ENCODE measurements at places on chromosomes 16 and 17.

GRCh38 chr16:73506568-73507056, 458.7 kb upstream of the ZFHX3 start:
- DNase-seq, result no peak

DNA sequence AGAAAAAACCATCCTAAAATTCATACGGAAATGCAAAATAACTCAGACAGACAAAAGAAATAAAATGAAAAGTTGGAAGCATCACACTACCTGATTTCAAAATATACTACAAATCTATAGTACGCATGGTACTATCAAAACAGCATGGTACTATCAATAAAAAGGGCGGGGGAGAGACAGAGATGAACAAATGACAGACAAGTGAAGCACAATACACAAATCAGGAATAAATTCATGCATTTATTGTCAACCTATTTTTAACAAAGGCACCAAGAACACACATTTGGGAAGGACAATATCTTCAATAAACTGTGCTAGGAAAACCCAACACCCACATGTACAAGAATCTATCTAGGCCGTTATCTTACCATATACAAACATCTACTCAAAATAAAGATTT, 207.4 kb upstream of the WSB1 start:
- DNase-seq, result no peak

DNA sequence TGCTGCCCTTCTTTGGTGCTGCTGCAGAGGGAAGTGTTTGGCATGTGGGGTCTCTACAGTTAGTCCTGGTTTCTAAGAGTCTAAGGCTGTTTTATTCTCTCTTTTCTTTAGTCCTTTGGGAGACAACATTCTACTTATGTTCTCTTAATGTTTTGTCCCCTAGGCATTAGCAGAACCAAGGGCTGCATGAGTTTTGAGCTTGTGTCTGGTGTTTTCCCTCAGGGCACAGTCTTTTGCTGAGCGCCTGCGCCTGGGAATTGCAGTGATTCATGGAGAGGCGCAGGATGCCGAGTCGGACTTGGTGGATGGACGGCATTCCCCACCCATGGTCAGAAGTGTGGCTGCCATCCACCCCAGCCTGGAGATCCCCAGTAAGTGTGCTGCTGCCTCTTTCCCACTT, 41.1 kb upstream of the SLC5A10 start:
- no peak for DNase-seq

GRCh38 chr16:68643847-68644246, 1.3 kb upstream of the CDH3 start:
- DNase-seq, result no peak

DNA sequence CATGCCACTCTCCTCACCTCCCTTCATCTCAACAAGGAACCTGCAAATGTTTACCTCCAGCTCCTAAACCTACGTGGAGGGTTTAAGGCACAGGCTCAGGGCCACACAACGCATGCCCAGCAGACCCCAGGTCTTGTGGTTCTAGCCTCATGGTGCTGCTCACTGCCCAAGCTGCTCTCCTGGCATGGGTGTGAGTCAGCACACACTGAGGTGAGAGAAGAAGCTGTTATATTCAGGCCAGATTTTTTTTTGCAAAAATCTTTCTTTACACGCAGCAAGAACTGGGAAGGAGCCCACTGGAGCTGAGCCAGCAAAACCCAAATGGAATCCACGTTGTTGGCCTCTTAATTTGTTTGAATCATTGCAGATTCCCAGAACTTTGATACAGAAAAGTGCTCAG, 5.5 kb upstream of the C16orf96 start:
- no peak for DNase-seq

GRCh38 chr17:4766201-4766600, 5.5 kb upstream of the TM4SF5 start:
- no peak for DNase-seq

DNA sequence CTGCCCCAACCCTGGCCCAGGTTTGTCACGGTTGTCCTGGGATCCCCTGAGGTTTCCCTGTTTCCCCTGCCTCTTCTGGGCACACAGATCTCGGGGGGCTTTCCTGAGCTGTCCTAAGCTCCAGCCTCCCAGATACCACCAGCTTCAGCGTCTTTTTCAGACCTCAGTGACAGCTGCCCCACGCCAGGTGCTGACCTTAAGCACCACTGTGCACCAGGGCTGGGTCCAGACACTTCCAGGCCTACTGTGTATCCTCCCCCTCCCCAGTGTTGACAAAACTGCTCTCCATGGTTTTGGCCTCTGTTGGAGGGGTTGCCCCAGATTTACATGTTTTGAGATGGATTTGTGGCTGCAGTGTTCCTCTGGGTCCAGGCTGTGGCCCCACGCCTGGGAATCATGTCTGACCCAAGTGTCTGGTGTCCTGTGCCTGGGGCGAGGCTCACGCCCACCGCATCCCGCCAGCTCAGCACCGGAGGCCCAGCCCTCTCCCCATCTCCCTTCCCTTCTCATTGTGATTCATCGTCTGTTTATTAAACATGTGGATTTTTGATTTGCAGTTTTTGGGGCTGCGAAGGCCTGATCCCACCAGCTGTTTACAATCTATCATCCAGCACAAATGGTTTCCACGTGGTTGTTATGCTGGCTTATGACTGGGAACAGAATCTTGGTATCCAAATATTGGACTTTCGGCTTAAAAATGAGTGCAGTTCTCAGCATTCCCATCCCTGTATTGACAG, 82.1 kb downstream of the METRNL start:
- no peak for DNase-seq

GRCh38 chr17:62625184-62625869, 2.1 kb upstream of the MRC2 start:
- no peak for DNase-seq

- no peak for DNase-seq
Measured at GRCh38 chr17:48595278-48595999, 1.9 kb upstream of the HOXB5 start.

- no peak for DNase-seq
Measured at GRCh38 chr17:6545291-6545690, 11.1 kb downstream of the PITPNM3 start.

- DNase-seq, result no peak
Measured at GRCh38 chr16:29868396-29869009, 5.5 kb upstream of the CDIPT start.

GRCh38 chr17:47846716-47847340, 4.1 kb downstream of the SP6 start:
- no peak for DNase-seq

- no peak for DNase-seq
Measured at GRCh38 chr17:64412944-64413381, 22.3 kb upstream of the PECAM1 start.

DNA sequence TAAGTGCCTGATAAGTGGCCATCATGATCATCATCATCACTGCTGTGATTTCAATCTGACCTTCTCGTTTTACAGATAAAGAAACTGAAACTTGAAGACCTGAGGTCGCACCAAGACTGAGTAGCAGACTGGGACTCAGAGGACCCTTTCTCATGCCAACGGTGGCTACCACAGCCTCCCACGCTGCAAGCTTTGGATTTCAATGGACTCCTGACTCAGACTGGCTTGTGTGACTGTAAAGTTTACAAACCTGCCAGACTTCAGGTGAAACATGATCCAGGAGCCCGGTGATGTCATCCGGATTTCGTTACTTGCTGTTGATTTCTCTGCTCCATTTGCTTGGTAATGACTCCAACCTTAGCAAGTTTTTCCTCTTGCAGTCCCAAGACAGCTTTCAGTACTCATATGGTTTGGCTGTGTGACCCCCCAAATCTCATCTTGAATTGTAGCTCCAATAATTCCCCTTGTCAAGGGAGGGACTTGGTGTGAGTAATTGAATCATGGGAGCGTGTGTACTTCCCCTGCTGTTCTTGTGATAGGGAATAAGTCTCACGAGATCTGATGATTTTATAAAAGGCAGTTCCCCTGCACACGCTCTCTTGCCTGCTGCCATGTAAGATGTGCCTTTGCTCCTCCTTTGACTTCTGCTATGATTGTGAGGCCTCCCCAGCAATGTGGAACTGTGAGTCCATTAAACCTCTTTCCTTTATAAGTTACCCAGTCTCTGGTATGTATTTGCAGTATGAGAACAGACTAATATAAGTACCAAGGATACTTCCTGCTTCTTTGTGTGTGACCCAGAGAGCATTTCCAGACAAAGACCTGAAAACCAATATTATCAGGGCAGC, 26.7 kb upstream of the IRX6 start:
- DNase-seq, result no peak

DNA sequence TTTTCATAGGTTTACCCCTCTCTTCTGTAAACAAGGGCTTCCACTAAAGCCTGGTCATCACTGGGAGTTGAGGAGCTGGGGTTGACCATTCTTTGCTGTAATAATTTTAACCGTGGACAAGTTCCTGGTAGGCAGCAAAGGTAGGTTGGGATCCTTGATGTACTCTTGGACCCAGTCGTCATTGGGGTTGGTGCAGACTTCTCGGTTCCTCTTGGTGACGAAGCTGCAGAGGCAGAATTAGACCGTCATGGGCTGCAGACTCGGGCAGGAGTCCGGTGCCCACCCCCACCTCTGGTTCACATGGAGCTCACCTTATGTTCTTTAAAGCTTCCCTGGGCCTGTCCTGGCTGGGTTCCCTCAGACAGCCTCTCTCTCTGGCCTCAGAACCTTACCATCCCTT, 3.8 kb downstream of the CCL16 start:
- DNase-seq, result no peak

DNA sequence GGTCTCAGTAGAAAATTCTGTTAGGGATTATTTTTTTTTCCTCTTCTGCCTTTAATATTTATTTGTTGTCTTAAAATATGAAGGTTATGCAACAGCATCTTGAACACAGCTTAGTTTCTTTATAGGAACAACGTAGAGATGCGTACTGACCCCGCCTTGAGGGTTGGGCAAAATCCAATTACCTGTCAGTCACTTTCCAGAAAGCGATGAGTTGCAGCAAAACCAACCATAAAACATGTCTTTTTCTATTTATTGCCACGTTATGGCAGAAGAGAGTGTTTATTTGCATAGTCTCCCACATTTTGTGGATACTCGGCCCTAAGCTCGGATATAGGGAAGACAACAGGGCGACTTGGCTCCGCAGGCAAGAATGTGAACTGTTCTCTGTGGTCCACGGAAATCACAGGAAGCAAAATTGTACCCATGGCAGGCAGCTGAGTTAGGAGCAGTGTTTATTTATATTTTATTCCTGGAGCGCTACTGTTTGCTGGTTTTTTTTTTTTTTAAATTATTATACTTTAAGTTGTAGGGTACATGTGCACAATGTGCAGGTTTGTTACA, 44.3 kb upstream of the CACNG5 start:
- DNase-seq, result no peak

DNA sequence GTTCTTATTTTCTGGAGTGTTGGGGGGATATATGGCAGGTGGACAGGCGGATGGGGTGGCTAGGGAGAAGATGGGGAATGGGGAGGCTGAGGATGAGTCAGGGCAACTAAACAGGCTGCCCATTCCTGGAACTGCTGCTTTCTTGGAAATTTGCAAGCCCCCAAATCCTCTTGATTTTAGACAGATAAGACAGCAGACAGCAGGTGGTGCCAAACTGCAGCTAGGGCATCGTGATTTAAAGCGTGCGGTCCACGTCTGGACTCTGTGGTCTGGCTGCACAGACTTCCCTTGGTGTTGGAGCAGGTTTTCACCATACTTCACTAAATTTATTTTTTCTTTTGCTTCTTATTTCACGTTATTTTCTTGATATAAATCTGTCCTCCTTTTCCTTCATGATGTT, 10.9 kb upstream of the KRT24 start:
- no peak for DNase-seq

DNA sequence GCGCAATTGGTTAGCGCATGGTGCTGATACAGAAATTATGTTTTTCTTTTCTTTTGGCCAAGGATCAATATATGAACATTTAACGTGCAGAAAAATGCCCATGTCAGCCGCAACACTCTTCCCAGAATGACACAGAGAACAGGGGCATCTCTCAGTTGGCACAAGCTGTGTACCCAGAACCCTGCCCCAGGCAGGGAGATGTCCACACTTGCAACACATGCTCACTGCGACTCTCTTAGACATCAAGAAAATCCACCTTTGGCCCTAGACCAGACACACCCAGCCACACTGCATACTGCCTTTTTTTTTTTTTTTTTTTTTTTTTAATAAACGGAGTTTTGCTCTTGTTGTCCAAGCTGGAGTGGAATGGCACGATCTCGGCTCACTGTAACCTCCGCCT, 17.0 kb downstream of the PITPNA start:
- no peak for DNase-seq

- DNase-seq, result no peak
Measured at GRCh38 chr16:52832771-52833170, 219.9 kb downstream of the CHD9NB start.

- no peak for DNase-seq
Measured at GRCh38 chr17:78794399-78794798, 12.3 kb upstream of the CYTH1 start.
